CD4-positive, alpha-beta T cell treated with Interleukin-1 beta for 1 hour (primary cell): ENCODE measurements at places on chromosomes 6 and 20.

DNA sequence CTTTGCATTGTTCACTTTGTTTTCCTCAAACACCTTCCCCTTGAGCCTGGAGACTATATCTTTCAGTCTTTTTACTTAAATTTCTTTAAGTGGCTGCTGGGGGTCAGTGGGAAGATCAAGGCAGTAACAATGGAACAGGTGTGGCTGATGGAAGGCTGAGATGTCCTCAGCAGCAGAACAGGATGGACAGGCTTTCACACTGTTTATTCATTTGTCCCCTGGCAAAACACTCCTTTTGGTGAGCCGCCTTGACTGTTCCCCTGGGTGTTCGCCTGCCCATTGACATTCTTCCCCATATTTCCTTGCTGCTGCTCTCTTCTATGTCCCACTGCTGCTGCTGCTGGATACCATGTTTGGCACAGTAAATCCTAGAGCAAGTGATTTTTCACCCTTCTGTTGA lies 38.1 kb downstream of the RNF144B start:
- DNase-seq: no peak

GRCh38 chr6:55668591-55668990 lies 89.6 kb upstream of the HMGCLL1 start:
- DNase-seq: no peak

GRCh38 chr20:2984028-2984501 lies 59.4 kb upstream of the GNRH2 start:
- no peak for DNase-seq

DNA sequence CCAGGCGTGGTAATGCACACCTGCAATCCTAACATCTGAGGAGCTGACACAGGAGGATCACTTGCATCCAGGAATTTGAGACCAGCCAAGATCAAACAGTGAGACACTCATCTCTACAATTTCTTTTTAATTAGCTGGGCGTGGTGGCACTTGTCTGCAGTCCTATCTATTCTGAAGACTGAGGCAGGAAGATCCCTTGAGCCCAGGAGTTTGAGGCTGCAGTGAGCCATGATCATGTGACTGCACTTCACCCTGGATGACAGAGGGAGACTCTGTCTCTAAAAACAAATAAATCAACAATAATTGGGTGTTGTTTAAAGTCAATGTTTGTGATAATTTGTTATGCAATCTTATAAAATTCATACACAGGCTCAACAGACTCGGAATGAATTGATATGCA lies 18.0 kb upstream of the HLA-A start:
- no peak for DNase-seq

DNA sequence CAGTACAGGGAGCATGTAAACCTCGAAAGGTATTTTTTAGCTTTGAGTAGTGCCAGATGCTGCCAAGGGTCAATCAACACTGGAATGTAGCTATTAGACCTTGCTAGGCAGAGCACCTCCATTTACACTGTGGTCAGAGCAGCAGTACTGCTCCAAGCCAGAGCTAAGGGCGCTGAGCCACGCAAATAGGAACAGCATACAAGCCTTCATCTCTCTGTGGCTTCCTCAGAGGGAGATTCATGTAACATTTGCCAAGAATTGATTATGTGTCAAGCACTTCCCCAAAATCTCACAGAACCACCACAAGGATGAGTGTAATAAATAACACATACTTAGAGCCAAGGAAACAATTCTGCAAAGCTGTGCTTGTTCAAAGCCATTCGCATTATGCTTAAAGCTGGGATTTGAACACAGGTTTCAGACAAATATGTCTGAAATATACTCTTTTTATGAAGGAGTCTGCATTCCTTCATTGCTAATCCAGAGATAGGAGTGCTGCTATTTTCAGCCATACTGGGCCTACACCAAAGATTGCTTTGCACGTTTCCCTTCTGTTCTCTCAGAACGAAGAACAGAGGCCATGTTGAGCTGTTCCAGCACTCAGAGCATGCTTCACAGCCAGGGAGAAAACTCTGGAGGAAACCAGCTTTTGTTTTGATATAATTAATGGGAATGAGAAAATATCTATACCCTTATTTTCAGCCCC lies 97.7 kb downstream of the SLC16A10 start:
- DNase-seq: no peak

GRCh38 chr6:136438441-136438840 lies 111.8 kb downstream of the MAP7 start:
- no peak for DNase-seq

DNA sequence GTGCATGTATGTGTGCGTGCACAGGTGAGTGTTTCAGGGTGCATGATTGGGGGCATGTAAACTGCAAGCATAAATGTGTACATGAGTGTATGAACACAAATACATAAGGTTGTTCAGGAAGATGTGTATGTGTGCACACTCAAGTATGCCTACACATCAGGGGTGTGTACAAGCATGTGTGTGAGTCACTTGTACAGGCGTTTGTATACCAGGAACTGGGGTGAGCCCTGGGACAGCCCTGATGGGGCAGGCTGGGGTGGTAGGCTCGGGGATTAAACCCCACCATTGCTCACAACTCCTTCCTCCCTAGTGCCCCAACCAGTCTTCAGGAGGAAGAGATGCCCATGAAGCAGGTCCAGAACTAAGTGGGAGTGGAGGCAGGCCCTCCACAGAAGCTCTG lies 4.3 kb downstream of the CRIP3 start:
- no peak for DNase-seq

DNA sequence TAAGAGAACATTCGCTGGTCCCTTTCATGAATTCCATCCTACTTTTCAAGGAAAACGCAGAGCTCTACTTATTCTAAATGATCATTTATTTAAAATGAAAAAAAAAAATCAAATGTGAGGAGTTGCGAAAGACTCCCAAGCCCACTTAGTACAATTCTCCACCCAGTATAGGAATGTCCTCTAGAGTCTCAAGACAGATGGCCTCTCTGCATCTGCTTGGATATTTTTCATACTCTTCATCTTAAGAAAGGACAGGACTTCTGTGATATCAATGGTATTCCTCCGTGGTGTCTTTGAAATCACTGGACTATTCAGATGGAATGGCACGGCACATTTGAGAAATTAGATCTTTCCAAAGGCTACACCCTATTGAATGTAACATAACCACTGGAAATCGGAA lies 107.1 kb downstream of the PTPRK start:
- no peak for DNase-seq

DNA sequence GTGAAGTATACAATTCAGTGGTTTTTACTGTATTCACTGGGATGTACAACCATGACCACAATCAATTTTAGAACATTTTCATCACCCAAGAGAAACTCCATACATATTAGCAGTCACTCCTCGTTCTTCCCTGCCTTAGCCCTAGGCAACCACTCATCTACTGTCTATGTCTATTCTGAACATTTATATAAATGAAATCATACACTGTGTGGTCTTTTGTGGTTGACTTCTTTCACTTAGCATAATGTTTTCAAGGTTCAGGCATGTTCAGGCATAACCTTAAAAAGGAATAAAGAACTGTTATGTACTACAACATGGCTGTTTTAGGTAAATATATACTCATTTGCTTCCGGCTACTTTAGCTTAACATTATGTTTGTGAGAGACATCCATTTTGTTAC lies 37.3 kb downstream of the BLTP3A start:
- no peak for DNase-seq

- no peak for DNase-seq
These were observed 426.2 kb downstream of the BMP2 start for GRCh38 chr20:7193681-7194080.

- no peak for DNase-seq
These were observed 131.7 kb downstream of the DNAH8 start for GRCh38 chr6:38846844-38847243.

DNA sequence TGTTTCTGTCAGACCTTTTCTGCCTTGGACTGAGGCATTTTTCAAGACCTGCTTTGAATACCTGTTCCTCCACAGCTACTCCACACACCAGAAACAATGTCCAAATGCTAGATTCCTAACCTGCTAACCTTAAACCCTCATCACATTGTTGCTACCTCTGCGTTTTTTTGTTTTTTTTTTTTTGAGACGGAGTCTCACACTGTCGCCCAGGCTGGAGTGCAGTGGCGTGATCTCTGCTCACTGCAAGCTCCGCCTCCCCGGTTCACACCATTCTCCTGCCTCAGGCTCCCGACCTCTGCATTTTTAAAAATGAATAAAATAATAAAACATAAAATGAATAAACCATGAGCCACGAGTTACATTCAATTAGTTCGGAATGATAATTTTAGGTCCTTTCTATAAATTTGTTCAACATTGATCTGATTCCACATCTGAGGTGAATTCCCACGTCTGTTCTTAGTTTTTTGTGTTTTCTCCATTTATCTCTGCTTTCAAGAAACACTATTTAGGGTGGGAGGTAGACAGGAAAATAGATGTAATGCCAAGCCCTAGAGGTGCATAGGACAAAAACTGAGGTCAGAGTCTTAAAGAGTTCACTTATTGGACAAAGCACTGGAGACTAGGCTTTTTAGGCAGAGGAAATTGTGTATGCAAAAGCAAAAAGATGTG lies 1.3 kb downstream of the C6orf89 start:
- DNase-seq: no peak

DNA sequence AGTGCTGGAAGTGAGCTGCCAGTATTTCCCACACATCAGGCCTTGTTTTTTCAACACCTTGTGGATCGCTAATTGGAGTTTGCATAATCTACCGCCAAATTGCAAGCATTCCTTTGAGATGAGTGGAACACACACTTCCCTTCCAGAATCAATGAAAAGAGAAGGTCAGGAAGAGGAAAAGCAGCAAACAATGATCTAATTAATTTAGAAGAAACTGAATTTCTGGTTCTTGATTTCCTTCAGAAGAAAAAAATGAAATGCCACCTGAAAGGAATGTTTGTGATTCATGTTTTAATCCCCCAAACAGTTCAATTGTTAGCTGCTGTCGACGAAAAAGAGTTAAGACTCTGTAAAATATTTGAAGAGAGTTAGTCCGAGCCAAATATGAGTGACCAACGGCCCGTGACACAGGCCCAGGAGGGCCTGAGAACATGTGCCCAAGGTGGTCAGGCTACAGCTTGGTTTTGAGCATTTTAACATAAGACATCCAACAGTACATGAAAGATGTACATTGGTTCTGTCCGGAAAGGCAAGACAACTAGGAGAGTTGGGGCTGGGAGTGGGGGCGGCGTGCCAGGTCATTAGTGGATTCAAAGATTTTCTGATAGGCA lies 182.3 kb downstream of the MTFR2 start:
- no peak for DNase-seq

- no peak for DNase-seq
These were observed 28.8 kb downstream of the MAP7 start for GRCh38 chr6:136521427-136521826.

GRCh38 chr20:43530321-43531090 lies 23.0 kb downstream of the L3MBTL1 start:
- no peak for DNase-seq

DNA sequence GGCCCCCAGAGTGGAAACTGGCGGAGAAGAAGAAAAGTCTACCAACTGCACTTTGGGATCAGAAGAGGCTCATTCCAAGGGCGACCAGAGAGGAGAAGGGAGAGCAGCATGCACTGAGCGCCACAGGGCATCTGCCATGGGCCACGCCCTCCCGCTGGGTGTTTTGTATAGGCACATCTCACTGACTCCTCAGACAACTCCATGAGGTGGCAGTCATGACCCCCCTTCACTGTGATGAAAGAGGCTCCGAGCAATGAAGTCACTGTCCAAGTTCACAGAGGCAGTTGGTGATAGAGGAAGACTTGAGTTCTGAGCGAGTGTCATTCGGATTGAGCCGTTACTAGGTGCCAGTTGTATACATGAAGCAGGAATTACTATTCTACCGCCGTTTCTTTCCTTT lies 15.4 kb downstream of the BPIFB1 start:
- no peak for DNase-seq

DNA sequence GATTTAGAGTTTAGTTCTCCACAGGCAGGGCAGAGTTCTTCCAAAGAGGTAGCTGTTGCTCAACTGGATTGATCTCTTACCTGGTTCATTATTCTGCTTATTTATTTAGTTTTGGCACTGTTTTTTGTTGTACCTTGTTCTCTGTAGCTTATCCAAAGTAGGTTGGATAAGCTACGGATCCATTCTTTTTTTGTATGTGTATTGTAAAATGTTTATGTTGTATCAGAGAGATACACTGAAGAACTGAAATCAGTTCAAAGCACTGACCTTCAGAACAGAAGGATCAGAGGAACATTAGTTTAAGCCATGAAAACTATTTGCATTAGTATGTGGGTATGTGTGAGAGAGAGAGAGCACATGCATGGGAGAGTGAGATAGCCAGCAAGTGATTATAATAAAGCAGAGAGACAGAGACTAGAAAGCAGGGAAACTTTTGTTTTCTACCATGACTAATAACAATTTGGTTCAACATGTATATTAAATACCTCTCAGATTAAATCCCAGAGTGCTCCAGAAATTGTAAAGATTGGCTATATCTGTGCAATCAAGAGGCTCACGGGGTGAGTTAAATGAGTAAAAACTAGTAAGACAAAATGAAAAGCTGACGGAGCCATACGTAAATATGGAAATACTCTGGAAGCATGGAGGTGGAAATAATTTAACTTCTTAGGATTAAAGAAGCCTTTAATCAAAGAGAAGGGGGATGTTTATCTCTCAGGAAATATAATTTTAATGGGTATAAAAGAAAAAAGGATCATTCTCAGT lies 40.2 kb downstream of the ITCH start:
- DNase-seq: no peak

DNA sequence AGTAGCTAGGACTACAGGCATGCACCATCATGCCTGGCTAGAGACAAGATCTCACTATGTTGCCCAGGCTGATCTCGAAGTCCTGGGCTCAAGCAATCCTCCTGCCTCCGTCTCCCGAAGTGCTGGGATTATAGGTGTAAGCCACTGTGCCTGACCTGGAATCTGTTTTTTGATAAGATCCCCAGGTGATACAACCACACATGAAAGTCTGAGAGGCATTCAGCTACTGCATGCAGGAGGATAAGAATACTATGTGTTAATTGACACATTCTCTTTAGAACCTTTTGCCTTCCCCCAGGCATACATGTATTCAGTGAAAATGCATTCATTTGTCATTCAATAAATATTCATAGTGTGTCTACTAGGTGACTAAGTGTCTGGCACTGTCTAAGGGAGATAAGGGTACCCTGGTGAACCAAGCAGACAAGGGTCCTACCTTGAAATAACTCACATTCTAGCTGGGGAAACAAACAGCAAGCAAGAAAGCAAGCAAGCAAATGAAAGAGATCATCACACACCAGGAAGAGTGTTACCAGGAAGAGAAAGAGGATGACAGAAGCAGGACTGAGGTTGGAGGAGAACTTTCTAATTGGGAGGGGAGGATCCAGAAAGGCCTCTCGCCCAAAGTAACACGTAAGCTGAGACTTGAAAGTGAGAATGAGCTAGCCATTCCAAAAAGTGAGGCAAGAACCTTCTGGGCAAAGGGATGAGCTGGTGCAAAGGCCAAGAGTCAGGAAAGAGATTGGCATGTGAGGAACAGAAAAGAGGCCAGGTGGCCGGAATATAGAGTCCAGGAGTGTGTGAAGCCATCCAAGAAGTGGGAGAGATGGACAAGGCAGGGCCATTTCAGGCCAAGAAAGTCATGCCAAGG lies 6.5 kb downstream of the GFOD1 start:
- DNase-seq: no peak
